ENCODE measurements at places on chromosomes 6 and 20.

DNA sequence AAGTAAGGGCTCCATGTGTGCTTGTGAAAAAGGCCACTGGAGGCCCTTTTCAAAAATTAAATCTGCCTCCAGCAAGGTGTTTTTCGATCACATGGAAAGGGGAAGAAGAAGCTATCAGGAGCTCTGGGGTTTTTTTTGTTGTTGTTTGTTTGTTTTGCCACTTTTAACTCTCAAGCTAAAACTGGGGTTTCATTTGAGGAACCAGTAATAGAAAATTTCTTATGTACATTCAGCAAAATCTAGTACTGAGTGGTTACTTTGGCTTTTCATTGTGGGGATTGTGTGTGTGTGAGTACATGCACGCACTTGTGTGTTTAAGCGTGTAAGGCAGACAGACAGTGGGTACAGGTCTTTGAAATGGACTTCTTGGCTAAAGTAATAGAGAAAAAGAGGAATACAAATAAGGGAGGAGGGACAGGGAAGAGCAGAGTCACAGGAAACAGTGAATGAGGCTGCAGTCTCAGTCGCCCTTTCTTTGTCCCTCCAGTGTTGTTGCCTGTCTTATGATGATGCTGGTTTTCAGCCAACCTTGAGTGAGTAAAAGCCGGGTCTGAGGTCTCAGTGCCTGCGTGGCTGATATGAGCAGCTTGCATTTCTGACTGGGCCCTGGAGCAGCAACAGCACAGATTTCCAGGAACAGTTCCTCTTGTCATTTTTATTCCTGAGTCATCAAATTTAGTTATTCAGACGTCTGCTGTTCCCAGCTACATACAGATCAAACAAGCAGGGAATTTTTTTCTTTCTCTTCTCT lies 26.2 kb downstream of the SLC16A10 start:
- DNase-seq, result no peak

DNA sequence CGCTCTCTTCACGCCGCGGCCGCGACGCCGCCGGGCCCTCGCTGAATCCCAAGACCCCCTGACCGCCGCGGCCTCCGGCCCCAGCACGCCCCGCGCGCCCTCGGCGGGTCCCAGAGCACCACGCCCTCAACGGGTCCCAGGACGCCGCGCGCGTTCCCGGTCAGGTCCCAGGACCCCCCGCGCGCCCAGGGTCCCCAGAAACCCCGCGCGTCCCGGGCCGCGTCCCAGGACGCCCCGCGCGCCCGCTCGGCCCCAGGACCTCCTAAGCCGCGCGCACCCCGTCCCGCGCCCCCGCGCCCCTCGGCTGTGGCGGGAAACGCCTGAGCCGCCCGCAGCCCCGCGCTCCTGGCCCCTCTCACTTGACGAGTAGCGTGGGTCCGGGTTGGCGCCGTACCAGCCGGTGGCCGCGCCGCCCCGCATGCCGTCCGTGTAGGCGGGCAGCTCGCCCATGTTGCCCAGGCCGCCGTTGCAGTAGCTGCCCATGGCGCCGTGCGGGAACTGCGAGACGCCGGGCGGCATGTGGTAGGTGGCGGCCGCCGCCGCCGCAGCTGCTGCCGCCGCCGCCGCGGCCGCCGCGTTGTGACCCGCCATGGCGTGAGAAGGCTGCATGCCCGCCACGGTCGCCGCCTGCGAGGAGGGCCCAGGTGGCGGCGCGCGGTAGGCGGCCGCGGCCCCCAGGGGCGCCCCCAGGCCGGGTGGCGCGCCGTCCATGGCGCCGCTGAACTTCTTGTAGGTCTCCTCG lies 556 bp downstream of the NKX2-4 start:
- DNase-seq, result peak; percentile 14

DNA sequence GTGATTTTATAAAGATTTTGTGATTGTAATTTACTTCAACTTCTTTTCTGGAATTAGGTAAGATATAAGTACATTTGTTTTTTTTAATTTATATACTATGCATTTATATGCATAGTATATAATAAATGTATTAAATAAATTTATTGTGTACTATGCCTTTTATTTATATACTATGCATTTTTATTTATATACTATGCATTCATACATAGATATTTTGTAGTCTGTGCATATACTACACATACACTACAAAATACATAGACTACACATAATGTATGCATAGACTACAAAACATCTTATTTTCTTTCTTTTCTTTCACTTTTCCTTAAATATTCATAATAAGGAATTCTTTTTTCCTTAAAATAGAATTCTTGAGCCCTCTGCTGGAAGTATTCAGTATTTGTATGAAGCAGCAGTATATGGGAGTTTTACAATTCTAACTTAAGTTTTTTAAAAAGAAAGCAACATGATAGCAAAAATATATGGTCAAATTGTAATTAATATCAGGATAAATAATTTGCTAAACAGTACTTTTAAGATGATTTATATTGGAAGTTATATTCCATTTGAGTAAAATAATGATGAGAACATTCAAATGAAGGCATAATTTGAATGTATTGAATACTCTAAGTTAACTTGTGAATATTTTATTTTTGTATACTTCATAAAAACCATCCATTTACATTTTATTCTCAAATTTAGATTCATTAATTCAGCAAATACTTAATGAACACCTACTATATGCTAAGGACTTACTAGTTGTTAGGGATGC lies 129.3 kb downstream of the KLHL32 start:
- DNase-seq, result no peak

DNA sequence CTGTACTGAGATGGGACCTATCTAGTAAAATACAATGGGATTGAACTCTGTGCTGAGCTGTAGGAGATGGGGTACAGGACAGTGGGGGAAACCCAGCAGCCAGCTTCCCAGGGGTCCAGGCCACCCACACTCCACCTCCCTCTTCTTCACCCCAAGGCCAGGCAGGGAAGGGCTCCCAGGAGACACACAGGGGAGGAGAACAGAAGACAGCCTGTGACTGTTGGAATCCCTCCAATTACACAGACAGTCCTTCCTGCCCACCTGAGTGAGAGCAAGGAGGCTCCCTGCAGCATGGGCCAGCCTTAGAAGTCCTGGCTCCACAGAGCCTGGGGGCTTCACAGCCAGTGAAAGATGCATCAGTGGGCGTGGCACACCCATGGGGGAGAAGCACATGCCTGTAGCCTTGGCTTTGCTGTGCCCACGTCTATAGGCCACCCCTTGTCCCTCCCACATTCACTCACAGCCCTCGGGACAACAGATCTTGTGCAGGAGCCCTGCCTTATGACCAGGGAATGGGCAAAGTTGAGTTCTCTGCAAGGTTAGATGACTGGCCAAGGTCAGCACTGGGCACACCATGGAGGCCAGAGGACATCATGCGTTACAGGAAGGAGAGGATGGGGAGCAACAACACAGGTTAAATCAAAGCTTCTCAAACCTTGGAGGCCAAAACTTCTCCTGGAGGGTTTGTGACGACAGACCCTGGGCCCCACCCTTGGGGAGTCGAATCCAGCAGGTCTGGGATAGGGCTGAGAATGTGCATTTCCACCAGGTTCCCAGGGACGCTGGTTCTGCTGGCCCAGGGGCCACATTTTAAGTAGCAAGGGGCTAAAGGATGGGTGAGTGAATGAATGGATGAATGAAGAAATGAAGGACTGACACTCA lies 12.3 kb upstream of the CST7 start:
- DNase-seq, result no peak
